ENCODE measurements at places on chromosomes 7 and 10.

GRCh38 chr7:13057462-13058200 is 370.2 kb downstream of the ARL4A start:
- no peak for DNase-seq

- DNase-seq: no peak
These were observed 6.3 kb downstream of the SMURF1 start for GRCh38 chr7:99137411-99138180.

- DNase-seq: no peak
These were observed 6.5 kb upstream of the NANOS1 start for GRCh38 chr10:119022846-119023552.

DNA sequence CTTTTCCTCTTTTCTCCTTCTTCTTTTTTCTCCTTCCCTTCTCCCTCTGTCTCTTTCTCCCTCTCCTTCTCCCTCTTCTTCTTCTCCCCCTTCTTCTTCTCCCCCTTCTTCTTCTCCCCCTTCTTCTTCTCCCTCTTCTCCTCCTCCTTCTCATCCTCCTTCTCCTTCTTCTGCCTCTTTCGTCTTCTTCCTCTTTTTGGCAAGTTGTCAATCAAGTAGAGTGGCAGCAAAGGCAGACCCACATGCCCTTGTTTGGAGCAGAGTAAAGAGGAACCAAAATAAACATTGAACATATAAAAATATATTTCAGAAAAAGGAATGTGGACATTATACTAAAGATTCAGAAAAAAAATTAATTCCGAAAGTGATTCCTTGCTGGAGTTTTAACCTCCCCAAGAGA is 59.6 kb upstream of the ZNF33B start:
- DNase-seq: no peak

DNA sequence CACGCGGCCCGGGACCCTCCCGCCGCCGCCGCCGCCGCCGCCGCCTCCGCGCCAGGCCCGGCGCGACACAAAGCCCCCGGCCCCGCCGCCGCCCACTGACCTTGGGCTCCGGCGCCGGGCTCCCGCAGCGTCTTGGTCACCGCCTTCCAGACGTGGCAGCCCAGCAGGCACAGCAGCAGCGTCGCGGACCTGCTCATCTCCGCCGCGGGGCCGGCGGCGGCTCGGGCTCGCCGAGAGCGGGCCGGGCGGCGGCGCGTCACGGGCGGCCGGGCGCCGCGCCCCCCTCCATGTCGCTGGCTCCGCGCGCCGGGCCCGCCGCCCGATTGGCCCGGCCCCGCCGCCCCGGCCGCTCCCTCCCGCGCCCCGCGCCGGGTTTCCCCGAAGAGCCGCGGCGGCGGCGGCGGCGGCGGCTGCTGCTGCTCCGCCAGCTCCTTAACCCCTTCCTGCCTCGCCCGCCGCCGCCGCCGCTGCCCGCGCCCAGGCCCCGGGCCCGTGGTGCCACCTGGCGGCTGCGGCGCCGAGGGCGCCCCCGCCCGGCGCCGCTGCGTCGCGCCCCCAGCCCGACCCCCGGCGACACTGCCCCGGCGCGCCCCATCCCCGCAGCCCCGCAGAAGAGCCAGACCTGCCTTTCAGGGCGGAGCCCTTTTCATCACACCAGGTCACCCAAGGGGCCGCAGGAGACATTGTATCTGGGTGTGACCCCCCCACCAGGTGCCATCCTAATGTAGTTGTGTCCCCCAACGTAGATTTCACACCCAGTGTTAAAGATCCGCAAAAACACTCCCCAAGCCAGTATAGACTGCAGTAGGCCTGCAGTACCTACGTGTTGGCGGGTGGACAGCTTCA is at the start of gene FAM171A1:
FAM171A1 (minus strand) TSS at position 434 of the 846 bp plus-strand sequence; CDS start at position 197, 237 bp downstream.
- DNase-seq: no peak

- DNase-seq: no peak
These were observed 467.5 kb upstream of the LRRN3 start for GRCh38 chr7:110623436-110623835.

GRCh38 chr7:142384493-142384922 is 126.7 kb upstream of the PRSS58 start:
- no peak for DNase-seq

- no peak for DNase-seq
These were observed 129.5 kb downstream of the OAT start for GRCh38 chr10:124288928-124289850.

DNA sequence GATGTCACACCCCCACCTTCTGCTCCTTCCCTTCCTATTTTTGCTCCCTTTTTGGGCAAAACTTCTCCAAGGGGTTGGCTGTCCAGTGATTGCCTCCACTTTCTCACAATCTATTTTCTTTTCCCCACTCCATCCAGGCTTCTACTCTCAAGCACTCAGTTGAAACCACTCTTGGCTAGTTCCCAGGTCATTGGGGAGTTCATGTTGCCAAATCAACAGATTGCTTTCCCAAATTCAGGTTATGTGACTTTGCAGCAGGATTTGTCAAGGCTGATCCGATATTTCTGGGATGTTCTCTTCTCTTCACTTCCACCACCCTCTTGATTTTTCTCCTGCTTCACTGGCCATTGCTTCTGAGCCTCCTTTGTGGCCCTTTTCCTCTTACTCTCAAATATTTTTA is 258.7 kb upstream of the SLC26A5 start:
- no peak for DNase-seq

- DNase-seq: no peak
These were observed 25.0 kb downstream of the ESYT2 start for GRCh38 chr7:158804335-158804734.

GRCh38 chr10:33600381-33600780 is 265.9 kb upstream of the NRP1 start:
- no peak for DNase-seq

DNA sequence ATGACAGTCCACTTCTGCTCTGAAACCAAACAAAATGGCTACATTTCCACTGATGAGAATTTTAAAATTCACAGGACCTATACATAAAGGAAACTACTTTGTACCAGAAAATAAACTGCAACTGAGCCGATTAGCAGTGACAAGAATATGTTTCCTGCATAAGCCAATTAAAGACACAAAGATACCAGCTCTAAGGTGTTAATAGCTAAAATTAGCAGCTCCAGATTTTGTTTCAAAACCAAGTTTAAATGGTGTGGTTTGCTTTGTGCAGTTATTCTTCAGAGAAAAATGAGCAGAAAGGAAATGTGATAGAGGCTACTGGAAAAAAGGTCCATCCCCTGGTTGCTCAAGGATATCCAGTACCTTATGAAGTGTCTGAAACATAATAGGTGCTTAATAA is 123.2 kb downstream of the ANK3 start:
- no peak for DNase-seq

DNA sequence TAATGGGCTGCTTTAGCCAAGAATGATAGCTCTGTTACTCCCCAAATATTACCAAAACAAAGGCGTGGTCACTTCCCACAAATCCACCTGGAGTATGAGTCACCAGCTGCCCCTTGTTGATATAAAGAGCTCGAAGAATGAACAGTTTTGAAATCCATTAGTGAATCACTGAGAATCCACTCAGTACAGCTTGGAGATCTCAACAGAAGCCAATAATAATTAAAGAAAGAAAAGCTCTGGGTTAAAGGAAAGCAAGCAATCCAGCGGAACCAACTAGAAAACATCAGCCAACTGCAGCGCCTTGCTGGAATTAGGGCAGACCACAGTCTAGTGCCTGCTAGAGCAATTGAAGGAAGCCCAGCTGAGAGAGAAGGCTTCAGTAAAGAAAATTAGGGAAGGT is 576.0 kb upstream of the C7orf33 start:
- DNase-seq: no peak

DNA sequence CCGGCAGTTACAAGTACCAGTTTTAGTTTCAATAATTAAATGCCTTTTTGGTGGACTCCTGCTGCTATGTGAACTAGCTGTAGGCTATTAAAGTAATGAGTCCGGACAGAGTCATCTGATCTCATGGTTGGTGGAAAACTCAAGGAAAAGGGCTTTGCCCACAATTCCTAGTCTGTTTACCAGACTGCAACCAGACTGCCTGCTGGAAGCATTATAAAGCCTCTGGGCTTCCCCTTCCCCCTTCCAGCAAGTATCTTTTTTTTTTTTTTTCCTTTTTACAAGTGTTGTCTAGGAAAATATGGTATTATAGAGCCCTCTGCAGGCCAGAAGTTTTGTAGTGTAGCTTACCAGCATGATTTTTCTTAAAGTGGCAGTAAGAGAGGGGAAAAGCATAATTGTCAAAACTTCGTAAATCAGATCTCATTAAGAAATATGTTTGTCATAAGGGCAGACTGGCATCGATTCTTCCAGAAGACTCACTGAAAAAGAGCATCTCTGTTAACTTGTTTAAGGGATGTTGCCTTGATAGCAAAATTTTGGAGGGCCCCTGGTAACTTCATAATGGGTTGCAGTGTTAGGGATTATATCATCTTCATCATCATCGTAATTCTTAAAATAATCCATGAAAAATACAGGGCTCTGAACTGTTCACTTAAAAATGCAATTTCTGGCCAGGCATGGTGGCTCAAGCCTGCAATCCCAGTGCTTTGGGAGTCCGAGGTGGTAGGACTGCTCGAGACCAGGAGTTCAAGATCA is 181.3 kb downstream of the TAX1BP1 start:
- no peak for DNase-seq

DNA sequence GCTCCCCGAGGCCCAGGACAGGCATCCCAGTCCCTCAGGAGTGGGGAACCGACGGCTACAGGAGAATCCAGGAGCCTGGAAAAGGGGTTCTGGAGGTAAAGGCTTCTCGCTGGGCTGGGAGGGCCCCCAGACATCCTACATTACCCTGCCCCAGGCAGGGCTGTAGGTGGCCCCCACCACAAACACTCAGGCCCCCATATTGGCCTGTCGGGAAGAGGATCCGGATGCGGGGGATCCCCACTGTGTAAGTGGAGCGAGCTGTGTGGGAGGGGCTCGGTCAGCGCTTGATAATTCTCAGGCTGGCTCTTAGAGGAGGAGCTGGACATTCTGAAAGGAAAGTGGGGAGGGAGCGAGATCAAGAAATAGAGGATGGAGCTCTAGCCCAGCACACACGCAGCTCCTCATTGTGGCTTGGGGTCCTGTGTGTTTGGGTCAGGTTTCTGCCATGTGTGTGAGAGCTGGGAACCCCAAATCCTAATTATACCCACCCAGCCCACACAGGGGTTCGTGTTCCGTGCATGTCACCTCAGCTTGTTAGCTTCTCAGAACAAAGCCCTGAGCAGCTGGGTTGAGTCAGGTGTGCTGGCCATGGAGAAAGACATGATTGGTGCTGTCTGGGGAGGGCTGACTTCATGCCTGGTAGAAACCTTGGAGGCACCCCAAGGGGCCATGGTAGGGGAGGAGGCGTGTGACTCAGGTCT is 49.4 kb downstream of the ZNF467 start:
- no peak for DNase-seq

GRCh38 chr7:68200051-68200670 is 1203.5 kb downstream of the TYW1 start:
- DNase-seq: no peak

DNA sequence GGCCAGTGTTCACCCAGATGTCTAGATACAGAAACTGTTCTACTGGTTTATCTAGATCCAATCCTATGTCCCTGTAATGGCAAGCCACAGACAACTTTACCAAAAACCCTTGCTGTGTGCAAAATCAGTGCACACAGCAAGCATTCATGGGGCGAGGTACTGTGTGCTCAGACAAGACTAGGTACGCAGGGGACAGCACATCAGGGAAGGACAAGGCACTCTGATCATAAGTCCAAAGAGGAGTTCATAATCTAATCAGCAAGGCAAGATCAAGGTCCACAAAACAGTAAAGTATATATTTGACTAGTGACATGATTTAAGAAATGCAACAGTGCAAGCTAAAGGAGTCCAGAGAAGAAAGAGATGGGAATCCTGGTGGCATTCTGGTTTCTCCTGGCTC is 25.9 kb downstream of the KCNMA1 start:
- no peak for DNase-seq

- DNase-seq: no peak
These were observed 51.9 kb downstream of the BTAF1 start for GRCh38 chr10:91975438-91975837.

DNA sequence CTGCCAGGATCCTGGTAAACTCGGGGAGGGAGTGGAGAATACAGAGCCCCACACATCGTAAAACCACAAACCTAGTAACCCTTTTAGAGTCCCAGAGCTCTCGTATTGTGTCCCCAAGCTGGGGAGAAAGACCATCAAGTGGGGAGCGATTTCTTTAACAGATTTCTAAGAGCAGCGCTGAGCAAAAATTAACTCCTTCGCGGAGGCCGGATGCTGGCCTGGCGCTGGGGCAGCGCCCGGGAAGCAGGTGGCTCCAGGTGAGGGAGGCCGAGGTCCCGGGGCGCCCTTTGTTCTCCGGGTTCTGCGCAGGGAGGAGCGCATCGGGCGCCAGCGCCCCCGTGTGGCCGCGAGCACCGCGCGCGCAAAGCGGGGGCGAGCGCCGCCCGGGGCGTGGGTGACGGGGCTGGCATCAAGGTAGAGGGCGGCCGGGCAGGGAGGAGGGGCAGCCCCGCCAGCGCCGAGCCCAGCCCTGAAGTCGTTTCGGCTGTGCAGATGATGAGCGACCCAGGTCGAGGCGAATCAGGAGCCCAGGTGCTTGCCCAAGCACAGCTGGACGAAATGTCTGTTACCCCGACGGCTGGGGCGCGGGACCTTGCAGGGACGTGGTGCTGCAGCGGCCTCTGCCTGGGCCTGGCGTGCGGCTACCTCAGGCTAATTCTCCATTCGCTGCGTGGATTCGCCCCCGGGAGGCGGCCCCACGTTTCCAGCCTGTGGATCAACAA is 10.4 kb upstream of the FGFR2 start:
- DNase-seq: no peak

- no peak for DNase-seq
These were observed 46.4 kb upstream of the RPA3 start for GRCh38 chr7:7764520-7765396.

DNA sequence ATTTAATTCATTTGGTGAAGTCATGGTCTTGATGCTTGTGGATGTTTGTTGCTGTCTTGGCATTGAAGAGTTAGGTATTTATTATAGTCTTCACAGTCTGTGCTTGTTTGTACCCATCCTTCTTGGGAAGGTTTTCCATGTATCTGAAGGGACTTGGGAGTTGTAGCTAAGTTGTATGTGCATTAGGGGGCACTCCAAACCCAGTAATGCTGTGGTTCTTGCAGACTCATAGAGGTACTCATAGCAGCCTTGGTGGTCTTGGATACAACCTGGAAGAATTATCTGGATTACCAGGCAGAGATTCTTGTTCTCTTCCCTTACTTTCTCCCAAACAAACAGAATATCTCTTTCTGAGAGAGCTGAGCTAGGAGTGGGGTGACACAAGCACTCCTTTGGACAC is 93.2 kb downstream of the ADCYAP1R1 start:
- DNase-seq: no peak

All from stimulated activated CD8-positive, alpha-beta memory T cell treated with anti-CD3 and anti-CD28 coated beads, Interleukin-15, amount 100 ng/mL, for 4 hours (primary cell).